Stimulated activated CD8-positive, alpha-beta memory T cell treated with anti-CD3 and anti-CD28 coated beads, Interleukin-15, amount 100 ng/mL, for 24 hours (primary cell): ENCODE measurements at places on chromosomes 1 and 21.

- peak; percentile 17 for DNase-seq
Observed at GRCh38 chr1:59146651-59147358, 150.1 kb upstream of the FGGY start.

DNA sequence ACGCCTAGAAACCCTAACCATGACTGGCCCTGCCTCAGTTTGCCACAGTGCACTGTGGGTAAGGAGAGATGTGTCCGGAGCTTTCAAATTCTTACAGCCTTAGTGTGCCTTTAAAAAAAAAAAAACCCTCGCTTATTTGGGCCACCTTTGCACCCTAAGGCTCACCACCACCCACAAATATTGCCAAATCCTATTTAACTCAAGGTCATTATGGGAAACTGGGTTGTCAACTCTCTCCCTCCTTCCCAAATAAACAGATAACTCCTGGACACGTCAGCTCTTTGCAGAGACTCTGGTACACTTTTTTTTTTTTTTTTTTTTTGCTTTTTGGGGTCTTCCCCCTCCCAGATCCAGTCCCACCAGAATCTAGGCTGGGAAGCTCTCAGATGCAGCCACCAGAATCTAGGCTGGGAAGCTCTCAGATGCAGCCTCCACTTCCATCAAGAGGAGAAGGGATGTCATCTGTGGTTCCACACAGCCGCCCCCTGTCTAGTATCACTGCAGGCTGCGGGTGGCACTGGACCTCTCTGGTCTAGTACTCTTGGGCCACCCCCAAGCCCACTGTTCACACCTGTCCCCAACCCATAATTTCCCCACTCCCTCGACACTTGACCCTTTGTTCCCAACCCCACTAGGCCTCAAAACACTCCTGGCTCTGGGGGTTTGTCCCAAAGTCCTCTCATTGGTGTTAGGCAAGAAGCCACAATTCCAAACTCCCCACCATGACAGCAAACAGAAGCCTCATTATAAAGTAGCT lies 3.4 kb downstream of the DHRS3 start:
- DNase-seq, result no peak

GRCh38 chr1:5651964-5652821 lies 340.0 kb downstream of the NPHP4 start:
- no peak for DNase-seq

GRCh38 chr1:213960963-213961362 lies 26.8 kb upstream of the PROX1 start:
- DNase-seq, result no peak

DNA sequence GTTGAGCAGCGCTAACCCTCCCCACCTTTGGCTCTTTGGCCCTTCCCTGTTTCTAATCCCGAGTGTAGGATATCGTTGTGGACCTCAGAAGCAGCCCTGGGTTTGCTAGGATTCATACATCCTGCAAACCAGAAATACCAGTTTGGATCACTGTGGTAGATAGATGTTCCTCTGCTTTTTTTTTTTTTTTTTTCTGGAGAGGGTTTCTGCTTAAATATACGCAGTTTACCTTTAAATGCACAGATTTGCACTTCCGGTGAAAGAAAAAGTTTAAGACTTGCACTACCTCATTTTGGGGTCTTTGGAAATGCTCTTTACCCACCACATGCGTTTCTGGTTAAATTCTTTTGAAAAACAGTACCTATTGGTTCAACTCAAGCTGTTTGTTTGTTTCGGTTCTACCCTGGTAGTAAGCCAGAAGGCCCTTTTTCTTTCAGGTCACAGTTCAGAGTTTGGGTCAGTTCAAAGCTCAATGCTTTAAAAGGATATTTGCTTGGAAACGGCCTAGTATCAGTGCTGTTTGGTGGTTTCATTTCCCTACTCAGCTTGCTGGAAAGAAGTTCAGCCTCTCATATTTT lies 908 bp downstream of the DDI2 start:
- no peak for DNase-seq

GRCh38 chr1:67705735-67706453 lies 20.9 kb downstream of the GADD45A start:
- DNase-seq, result no peak

GRCh38 chr1:30915491-30916230 lies 7.1 kb upstream of the SDC3 start:
- no peak for DNase-seq

DNA sequence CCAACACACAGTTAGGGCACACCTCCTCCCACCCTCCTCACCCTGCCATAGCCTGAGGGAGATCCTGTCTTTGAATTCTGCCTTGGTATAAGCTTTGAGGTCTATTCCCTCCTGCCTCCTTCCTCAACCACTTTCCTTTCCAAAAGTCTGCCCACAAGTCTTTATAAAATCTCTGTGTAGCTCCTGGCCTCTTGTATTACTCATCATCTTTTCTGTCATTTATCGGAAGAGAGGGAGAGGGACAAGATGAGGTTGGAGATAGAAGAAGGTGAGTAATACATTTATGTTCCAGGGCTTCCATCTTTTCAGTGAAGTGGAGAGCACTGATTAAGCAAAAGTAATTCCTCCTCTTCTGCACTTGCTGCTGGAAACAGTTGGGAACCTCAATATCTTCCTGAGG lies 30.5 kb upstream of the EFCAB14 start:
- DNase-seq, result no peak

DNA sequence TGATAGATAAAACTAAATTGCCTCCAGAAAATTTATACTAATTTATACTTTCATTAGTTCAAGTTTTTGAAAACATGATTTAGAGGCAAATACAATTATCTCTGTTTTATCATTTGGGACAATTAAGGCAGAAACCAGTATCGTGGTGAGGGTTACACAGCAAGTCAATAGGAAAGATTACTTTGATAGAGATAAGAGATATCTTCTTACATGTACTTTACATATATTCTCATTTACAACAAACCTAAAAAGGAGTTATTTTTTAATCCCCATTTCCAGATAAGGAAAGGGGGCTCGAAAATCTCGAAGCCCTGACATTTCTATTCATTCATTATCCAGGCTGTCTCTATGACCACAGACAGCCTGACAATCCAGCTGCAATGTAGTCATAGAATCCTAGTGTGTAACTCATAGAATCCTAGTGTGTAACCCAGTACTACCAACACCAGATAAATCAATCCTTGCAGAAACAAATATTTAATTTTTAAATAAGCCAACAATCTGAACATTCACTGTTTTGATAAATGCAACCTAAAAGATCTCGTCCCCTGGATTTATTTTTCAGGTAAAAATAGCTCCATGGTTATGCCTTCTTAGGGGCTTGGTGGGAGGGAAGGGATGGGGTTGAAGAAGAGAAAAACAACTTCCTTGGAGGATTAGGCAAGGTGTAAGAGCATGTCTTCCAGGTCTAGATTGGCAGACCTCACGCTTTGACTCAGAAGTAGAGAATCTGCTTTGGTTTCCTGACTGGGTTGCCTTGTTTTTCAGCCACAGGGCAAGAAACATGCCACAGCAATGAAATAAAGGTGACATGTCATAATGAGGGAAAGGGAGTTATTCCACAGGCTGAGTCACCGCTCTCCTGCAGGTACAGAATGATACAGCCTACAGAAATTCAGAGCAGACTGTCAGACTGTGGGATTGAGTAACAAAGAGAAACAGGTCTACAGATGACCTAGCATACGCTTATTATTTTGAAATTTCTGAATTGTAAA lies 45.6 kb downstream of the IRF2BP2 start:
- DNase-seq, result no peak

DNA sequence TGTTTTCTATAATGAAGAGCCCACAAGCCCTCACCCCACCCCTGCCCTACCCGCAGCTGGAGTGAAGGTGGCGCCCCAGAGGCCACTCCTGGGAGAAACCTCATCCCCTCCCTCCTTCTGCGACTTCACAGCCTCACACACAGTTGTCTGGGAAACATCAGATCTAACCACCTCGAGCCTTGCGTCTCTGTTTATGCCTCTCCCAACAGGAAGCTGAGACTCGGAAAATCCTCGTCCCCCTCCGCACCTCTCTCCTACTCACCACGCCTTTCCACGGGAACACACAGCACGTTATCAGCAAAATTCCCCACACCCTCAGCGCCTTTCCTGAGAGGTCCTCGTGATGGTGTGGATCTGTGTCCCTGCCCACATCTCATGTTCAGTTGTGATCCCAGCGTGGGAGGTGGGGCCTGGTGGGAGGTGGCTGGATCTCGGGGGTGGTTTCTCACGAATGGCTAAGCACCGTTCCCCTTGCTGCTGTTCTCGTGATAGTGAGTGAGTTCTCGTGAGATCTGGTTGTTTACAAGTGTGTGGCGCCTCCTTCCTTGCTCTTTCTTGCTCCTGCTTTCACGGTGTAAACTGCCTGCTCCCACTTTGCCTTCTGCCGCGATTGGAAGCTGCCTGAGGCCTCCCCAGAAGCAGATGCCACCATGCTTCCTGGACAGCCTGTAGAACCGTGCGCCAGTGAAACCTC lies 190.6 kb downstream of the KIF26B start:
- DNase-seq, result no peak
